ENCODE measurements at places on chromosomes 3 and 15.

DNA sequence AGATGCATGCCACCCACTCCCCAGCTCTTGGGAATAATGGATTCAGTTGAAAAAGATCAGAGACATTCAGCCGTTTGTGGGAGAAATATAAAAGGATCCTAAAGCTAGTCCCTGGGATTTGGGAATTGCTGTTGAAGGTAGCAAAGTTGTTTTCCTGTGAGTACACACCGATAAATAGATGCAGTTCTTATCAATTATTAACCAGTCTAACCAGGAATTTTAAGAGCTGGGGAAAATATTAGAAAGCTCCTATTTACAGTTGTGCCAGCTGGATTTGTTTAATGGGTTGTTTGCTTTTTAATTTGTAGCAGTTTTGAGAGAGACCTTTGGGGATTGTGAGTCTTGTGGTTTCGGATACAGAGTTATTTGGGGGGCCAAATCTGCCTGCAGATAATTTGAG is 44.2 kb upstream of the SKOR1 start:
- DNase-seq, result no peak

GRCh38 chr3:178532476-178532875 is 3.8 kb upstream of the KCNMB2 start:
- DNase-seq, result no peak

- no peak for DNase-seq
Observed at GRCh38 chr3:86152620-86153019, 838.3 kb downstream of the VGLL3 start.

GRCh38 chr3:178169421-178169820 is 366.8 kb upstream of the KCNMB2 start:
- no peak for DNase-seq

DNA sequence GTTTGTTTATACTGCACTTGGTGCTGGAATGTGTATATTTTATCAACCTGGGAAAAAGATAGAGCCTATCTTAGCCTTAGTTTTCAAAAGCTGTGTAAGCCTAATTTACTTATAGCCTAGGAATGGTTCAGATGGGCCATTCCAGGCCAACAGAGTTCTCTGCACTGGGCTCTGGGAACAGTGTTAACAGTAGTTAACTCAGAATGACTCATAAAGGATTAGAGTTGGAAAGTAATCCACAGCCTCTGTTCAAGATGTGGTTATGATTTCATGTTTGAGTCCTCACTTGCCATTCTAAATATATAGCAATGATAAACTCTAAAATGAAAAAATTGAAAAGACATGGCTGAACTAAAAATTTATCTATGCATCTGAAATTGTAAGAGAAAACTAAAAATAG is 22.6 kb upstream of the PEX5L start:
- DNase-seq, result no peak

- no peak for DNase-seq
Observed at GRCh38 chr15:41804916-41805666, 22.8 kb upstream of the JMJD7 start.

GRCh38 chr3:33909547-33909946 is 111.1 kb downstream of the PDCD6IP start:
- DNase-seq, result no peak

DNA sequence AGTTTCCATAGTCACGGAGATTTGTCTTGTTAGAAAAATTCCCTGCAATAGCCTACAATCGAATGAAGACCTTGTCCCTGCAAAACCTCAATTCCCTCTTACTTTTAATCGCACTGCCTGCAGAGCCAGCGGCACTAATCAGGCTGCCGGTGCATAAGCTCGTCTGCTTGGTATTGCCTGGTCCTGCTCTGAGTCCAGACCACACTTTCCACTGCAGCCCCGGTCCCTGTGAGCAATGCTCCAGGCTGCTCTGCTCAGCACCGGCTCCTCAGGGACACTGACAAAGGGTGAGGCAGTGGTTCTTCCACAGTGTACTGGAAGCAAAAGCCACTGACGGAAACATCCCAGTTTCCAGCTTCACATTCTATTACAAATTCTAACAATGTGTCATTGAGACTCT is 164.3 kb downstream of the OCA2 start:
- no peak for DNase-seq

- DNase-seq, result no peak
Observed at GRCh38 chr3:10317311-10317960, 3.5 kb downstream of the SEC13 start.

DNA sequence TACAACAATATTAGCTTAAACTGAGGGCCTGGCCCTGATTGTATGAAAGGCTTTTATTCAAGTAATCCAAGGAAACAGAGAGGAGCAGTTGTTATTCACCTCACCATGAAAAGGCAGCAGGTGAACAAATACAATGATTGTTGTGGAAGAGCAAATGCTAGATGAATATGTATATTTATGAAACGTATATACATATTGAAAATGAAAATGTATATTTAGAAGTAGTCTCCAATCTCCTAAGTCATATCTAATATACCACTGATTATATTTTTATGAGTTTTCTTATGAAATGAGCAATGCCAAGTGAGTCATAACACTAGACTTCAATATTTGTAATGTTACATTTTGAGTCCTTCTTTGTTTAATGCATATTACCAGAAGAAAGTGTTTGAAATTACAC is 116.2 kb upstream of the KCNMB2 start:
- DNase-seq, result no peak

GRCh38 chr15:31200735-31201151 is 99.2 kb upstream of the TRPM1 start:
- DNase-seq, result no peak

- no peak for DNase-seq
Observed at GRCh38 chr15:39979606-39980005, 45.7 kb downstream of the EIF2AK4 start.

- no peak for DNase-seq
Observed at GRCh38 chr3:57127891-57128518, 37.1 kb downstream of the IL17RD start.

GRCh38 chr3:118587037-118587741 is 447.5 kb downstream of the IGSF11 start:
- DNase-seq, result no peak

GRCh38 chr15:90364251-90364650 is 12.2 kb downstream of the ZNF774 start:
- no peak for DNase-seq

All from hypothalamus (tissue), 51 donors.